ENCODE measurements at places on chromosomes 16 and 17.

GRCh38 chr17:65193716-65194293, 56.6 kb downstream of the RGS9 start:
- DNase-seq = no peak

DNA sequence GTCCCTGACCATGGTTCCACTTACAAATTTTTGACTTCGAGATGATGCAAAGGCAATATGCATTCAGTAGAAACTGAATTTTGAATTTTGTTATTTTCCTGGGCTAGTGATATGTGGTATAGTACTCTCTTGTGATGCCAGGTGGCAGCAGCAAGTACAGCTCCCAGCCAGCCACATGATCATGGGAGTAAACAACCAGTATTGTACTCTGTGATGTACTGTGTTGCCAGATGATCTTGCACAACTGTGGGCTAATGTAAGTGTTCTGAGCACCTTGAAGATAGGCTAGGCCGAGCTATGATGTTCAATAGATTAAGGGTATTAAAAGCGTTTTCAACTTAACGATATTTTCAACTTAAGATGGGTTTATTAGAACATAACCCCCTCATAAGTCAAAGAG, 250.8 kb downstream of the STX8 start:
- DNase-seq = no peak

DNA sequence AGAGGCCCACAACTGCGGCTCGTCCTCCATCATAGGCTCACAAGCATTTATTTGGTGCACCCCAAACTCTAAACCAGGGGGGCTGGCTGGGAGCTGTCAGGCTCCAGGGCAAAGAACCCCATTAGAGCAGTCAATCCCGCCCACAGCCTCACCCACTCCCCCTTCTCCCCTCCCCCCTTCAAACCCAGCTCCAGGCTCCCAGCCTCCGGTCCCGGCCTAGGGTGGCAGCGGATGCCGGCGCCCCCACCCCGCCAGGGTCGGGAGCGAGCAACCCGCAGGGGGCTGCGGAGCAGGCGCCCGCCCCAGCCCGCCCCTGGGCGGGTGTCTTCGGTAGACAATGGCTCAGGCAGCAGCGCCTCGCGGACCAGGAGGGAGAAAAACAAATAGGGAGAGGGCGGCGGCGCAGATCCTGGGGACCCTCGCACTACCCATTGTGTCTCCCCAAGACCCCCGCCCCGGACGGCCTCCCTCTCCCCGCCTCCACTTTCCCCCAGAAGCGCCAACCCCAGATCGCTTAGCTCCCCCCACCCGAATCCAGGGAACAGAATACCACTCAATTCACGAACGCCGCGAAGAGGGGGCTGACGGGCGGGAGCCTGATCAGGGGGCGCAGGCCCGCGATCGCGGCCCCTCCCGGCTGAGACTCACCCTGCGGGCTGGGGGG, 572 bp downstream of the FAM171A2 start:
- no peak for DNase-seq

- no peak for DNase-seq
These were observed 5.1 kb downstream of the CLEC16A start for GRCh38 chr16:10949424-10949970.

GRCh38 chr17:2398182-2398581, 2.7 kb downstream of the MNT start:
- no peak for DNase-seq

DNA sequence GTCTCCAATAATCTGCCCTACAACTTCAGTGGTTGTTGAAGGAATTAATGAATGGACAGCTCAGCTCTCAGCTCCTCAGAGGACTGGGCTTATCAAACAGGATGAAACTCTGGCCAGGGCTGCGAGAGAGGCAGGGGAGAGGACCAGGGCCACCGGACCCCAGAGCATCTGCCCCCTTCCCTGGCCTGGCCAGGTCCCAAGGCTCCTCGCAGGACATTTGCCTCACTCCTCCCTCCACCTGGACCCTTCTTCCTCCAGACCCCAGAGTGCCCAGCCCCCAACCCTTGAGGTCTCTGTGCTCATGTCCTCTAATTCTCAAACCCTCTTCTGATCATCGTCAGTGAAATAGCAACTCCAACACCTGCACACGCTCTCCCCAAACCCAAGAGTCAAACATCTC, 3.7 kb downstream of the CD300C start:
- no peak for DNase-seq

- no peak for DNase-seq
These were observed 646.1 kb downstream of the CDH11 start for GRCh38 chr16:64475627-64476351.

DNA sequence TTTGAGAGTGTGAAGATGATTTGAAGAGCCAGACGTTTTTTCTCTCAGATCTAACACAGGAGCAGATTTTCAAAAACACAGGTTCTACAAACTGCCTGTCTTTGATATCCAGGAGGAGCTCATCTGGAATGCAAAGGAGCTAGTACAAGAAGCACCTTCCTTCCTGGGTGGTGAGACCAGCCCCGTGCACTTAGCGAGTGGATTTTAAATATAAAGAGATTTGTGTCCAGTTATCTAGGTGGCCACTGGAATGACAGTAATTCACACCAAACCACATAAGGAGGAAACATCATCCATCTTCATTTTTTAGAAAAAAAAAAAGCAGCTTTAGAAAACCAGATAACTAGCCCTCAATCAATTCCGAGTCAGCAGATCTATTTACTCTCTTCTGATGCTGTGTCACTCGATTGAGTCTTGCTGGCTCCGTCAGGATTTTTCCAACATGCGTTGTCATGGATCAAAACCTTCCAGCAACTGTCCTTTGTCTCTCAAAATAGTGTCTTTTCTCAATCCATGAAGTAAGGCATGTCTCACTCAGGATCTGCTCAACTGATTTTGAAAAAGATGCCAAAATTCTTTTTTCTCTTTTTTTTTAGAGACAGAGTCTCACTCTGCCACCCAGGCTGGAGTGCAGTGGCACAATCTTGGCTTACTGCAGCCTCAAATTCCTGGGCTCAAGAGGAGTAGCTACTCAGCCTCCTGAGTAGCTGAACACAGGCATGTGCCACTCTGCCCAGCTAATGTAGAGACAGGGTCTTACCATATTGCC, 451.2 kb upstream of the PSMD7 start:
- no peak for DNase-seq

DNA sequence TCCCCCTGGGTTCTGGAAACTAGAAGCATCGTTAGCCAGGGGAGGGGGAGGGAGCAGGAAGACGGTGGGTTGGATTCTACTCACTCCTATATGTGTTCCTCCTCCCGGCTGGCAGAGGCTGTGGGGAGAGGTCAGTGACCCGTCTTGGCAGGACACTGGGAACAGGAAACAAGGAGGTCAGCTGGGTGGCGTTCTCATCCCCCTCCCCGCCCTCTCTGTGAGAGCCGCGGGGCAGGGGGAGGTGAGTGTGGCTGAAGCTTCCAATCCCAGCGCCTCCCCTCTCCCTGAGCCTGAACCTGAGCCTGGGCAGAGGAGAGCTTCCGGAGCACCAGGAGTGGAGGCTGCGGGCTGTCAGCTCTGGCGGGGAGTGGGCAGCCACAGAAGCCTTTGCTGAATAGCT, 12.5 kb downstream of the GPRC5C start:
- no peak for DNase-seq

GRCh38 chr17:68205251-68205807, 42.5 kb upstream of the AMZ2 start:
- peak; percentile 88 for DNase-seq

DNA sequence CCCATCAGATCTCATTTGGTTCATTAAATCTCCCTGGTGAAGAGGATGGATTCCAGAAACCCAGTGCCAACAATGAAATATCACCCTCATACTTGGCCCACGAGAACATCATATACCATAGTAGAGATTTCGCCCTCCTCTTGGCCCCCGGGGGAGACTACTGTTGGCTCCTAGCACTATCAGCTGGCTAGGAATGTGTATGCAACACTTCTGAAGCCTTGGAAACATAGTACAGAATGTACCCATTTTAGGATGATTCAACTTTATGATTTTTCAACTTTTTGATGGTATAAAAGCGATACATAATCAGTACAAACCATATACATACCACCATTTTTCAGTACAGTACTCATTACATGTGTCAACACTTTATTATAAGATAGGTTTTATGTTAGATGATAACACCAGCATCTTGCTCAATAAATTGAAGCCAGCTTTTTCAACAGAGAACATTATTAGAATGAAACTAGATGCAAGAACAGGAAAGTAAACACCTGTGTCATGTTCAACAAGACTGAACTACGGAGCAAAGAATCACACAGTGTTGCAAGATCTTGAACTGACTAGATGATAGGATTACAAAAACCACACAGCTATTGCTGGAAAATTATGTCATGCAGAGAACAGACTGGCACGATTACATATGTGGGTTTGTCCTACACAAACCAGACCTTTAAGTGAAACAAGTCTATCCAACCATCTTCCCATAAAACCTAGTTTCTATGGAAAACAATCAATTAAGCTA, 17.2 kb downstream of the RSL1D1 start:
- DNase-seq = no peak

GRCh38 chr16:4862639-4863038, 15.4 kb downstream of the UBN1 start:
- no peak for DNase-seq

GRCh38 chr17:51434434-51435170, 174.3 kb downstream of the UTP18 start:
- no peak for DNase-seq

DNA sequence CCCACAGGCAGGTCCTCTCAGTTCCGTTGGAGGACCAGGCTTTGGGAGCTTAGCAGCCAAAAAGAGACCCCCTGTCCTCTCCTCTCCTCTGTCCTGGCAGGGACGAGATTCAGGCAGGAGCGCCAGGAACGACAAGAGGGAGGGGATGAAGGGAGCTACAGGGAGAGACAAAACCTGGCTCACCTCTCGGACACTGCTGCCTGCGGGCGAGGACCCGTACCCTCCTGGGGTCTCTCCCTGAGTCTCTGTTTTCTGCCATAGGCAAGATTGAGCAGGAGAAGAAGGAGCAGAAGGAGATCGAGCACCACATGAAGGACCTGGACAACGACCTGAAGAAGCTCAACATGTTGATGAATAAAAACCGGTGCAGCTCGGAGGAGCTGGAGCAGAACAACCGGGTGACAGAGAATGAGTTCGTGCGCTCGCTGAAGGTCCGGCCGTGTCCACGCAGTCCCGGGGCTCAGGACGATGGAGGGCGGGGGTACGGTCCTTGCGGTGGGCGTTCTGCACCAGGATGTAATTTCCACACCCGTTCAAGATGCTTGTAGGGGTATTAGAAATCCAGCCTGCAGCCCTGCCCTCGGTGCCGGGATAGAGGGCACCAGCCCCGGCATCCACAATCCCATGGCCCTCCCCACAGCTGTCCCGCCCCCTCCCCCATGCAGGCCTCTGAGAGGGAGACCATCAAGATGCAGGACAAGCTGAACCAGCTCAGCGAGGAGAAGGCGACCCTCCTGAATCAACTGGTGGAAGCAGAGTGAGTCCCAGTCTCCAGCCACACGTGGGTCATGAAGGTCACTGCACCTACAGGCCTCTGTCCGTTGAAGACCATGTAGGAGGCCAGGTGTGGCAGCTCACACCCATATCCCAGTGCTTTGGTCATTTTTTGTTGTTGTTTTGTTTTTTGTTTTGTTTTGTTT, 13.8 kb upstream of the GAA start:
- no peak for DNase-seq

DNA sequence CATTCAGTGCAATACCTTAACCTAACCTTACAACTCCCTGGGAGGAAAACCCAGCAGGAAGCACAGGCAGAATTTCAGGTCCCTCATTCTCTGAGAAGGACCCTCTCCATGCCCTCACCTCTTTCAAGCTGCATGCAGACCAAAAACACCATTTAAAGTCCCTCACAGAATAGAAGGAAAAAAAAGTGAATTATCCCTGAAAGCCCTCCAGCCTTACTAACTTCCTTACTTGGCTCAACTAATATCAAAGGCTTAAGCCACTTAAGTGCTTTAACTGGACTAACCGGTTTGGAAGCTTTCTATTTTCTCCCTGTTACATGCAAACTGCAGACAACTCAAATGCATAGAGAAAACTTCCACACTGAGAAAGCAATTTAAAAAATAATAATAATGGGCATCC, 60.5 kb downstream of the ADAMTS18 start:
- no peak for DNase-seq

GRCh38 chr17:56549501-56549900, 44.0 kb upstream of the NOG start:
- no peak for DNase-seq

GRCh38 chr16:89953671-89954406, 5.3 kb downstream of the DEF8 start:
- DNase-seq = no peak

DNA sequence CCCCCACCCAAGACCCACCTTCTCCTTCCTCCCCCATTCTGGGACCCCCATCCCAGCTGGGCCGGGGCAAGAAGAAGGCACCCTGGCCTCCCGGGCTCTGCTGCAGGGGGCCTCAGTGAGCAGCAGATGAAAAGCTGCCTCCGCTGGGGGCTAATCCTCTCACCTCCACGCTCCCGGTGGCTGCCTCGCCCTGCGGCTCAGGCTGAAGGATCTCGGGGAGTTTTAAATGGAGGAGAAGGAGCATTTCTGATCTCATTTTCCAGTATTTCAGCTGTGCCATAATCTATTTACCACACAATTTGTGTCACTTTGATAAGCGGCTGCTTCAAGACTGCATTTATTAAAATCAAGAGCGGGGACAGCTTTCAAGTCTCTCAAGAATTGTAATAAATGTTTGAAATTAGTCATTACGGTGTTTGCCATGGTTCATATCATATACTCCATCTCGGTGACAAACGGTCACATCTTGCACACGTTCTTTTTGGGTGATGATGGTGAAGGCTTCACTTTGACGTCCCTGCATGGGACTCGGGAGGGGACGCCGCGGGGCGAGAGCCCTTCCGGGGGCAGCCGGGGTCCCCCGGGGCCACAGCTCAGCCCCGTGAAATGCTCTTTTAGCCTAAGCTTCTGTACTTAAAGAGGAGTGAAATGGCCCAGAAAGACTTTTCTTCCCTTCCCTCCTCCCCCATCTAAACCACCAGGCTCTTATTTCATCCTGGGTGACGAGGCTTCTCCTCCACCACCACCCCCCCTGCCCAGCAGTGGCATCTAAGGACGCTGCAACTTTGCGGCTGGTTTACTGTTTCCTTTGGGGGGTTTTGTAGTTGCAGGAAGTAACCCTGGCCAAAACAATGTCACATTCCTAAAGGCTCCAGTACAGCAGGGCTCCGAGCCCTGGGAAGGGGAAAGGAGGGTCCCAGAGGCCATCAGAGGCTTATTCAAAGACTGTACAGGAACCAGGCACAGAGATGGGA, 313.1 kb upstream of the TNRC6C start:
- DNase-seq = no peak

GRCh38 chr17:64073771-64074703, 53.6 kb upstream of the ICAM2 start:
- DNase-seq = peak; percentile 85

DNA sequence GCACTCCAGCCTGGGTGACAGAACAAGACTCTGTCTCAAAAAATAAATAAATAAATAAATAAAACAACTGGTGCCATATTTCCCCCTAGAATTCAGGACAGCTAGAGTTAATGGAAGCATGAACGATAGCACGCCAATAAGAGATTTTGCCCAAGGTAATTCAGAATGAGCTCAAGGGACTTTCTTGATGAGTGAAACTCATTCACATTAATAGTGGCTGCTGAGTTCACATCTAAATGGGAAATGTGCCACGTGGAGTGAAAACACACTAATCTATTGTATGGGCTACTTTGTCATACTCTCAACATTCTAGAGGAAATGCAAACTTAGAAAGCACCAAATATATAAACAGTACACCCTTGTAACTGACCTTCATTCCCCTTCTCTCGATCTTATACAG, 47.4 kb upstream of the PSMD7 start:
- DNase-seq = no peak

- no peak for DNase-seq
These were observed 91.8 kb downstream of the FOXL1 start for GRCh38 chr16:86669937-86670749.
